Activated CD4-positive, CD25-positive, alpha-beta regulatory T cell (primary cell): ENCODE measurements at places on chromosomes 5 and 9.

GRCh38 chr5:59745415-59745863 is 148.1 kb downstream of the PDE4D start:
- no peak for DNase-seq

DNA sequence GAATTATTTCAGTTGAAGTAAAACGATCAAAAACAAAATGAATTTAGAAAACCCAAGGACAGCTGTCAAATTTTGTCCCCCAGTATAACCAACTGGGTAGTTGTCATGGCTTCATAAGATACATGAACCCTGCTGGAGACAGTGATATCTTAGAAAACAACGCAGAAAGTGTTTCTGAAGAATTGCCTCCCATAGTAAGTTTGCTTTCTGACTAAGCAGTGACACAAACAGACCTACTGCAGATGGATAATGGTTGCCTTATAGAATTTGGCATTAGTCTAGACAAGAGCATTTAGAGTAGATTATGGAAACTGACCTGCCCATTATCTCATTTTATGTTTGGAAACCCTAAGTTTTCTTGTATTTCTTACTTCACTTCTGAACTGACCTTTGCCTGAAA is 187.7 kb upstream of the KCNN2 start:
- no peak for DNase-seq

DNA sequence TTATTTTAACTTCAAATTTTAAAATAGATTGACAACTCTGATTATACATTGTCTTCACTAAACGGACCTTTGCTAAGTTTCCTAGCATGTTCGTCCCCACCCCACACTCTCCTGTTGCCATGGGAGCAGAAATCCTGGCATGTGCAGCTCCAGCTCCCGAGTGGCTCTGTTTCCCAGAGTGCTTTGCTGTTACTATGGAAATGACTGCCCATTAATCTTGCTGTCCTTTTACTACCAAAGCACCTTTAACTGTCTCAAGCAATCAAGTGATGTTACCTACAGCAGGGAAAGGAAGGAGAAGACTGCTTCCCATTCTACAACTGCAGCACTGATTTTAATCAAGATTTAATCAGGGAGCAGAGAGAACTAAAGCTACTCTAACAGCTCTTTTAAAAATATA is 212.0 kb upstream of the KIF2A start:
- no peak for DNase-seq

- DNase-seq, result no peak
Measured at GRCh38 chr9:107358986-107359385, 75.9 kb downstream of the RAD23B start.

- DNase-seq, result no peak
Measured at GRCh38 chr5:55102348-55102747, at the start of gene GZMA. GZMA (plus strand) TSS chr5:55102646; CDS start chr5:55102683, 37 bp downstream.

DNA sequence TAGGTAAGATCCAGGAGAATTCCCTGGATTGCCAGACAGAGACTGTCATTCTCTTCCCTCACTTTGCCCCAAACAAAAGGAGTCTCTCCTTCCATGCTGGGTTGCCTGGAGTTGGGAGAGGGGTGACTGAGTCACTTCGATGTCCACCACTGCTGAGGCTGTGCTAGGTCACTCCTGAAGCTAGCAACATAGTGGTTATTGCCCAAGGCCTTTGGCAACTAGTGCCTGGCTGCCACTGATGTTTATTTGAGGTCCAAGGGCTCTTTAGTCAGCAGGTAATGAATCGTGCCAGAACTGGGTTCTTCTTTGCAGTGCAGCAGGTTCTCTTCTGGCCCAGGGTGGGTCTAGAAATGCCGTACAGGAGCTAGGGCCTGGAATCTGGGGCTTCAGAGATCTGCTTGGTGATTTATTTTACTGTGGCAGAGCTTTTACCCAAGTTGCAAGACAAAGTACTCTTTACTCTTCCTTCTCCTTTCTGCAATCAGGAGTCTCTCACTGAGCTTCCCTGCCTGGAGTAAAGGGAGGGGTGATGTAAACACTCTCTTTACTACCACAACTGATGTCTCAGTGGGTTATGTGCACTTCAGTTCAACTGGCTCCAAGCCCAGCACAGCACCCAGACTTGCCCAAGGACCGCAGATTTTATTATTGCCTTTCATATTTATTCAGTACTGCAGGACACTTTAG is 155.7 kb upstream of the SH3GL2 start:
- no peak for DNase-seq

- DNase-seq, result no peak
Measured at GRCh38 chr9:135944444-135945252, 16.5 kb downstream of the UBAC1 start.

GRCh38 chr5:75545131-75545530 is 33.4 kb downstream of the POLK start:
- no peak for DNase-seq

GRCh38 chr5:151183456-151184245 is 26.1 kb upstream of the ANXA6 start:
- no peak for DNase-seq

GRCh38 chr5:173050791-173051190 is 5.4 kb upstream of the CREBRF start:
- DNase-seq, result no peak

DNA sequence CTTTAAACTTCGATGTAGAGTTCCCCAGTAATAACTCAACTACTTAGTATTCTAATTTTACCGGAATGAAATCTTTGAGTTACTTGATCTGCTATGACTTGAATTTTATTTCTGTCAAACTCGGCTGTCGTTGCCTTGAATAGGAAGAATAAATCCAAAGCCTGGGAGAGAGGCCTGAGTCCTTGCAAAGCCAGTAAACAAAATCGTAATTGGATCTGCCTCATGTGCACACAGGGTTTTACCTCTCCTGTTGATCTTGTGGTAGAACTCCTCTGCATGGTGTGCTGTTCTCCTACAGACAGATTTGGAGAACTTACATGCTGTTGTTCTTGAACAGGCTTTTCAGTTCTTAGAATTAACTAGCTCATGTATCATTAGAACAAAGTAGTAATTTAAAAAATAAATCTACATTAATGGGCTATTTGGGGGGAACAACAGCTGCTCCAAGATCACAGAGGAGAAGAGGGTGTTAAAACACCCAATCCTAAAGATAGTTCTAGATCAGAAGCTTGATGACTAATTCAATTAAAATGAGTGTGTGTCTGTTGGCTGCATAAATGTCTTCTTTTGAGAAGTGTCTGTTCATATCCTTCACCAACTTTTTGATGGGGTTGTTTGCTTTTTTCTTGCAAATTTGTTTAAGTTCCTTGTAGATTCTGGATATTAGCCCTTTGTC is 28.9 kb downstream of the HSPB3 start:
- no peak for DNase-seq

GRCh38 chr5:10635257-10635866 is 71.5 kb downstream of the ANKRD33B start:
- DNase-seq, result peak; percentile 34

DNA sequence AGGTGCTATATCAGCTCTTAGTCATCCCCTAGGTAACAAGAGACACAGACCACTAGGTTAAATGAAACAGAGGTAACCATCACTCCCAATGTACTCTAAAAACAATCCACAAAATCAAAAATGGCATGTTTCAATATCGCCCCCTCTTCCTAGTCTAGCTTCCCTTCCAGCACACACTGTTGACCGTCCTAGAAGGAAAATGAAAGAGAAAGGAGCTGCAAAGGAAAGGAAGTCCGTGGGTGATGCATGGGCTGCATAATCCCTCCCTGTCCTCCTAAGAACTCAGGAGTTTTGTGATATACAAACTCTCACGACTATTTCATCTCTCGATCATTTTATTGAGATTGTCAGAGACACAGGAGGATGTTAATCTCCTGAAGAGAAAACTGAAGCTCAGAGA is 101.6 kb downstream of the RFK start:
- DNase-seq, result no peak

- DNase-seq, result no peak
Measured at GRCh38 chr5:55219770-55220169, 7.3 kb downstream of the MCIDAS start.

DNA sequence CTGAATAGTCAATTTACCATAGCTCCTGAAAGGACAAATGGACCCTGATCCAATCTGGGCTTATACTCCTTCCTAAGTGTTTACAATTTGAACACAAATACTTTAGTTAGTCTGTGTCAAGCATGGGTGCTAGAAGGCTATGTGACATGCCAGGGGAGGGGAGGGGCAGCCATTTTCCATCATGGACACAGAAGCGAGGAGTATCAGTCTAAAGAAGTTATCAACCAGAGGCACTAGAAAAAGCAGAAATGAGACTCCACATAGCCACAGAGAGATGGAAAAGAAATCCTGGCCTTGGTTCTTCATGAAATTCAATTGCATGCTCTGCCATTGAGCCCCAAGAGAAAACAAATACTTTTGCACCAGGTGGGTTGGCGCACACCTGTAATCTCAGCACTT is 61.8 kb downstream of the NR6A1 start:
- DNase-seq, result no peak

DNA sequence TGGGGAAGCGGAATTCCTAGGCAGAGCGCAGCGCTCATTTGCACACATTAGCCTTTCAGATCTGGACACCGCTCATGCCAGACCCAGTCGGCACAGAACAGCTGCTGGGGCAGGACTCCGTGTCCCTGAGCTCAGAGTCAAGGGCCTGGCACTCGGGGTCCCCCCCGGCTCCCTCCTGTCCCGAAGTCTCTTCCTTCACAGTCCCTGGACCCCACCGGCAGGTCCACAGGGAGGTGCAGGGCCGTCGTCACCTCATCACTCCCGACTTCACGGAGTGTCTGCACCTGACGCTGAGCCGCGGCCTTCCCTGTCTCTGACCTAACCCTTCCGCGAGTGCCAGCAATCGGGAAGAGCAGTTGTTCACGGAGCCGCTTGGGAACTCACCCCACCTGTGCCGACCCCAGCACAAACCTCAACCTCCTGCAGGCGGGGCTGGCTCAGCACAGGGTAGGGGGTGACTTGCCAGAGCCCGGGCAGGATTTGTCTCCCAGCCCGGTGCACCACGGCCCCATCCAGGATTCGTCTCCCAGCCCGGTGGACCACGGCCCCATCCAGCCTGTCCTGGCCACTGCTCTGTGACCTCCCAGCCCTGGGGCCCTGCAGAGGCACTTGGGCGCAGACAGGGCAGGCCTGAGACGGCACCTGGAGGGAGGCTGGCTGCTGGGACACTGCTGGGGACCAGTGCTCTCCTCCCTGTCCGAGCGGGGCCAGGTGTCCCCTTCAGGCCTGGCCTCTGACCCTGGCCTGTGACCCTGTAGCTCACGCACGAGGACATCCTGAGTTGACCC is 9.9 kb upstream of the SLC9A3 start:
- no peak for DNase-seq

- DNase-seq, result no peak
Measured at GRCh38 chr5:10663489-10664179, 97.4 kb downstream of the DAP start.

DNA sequence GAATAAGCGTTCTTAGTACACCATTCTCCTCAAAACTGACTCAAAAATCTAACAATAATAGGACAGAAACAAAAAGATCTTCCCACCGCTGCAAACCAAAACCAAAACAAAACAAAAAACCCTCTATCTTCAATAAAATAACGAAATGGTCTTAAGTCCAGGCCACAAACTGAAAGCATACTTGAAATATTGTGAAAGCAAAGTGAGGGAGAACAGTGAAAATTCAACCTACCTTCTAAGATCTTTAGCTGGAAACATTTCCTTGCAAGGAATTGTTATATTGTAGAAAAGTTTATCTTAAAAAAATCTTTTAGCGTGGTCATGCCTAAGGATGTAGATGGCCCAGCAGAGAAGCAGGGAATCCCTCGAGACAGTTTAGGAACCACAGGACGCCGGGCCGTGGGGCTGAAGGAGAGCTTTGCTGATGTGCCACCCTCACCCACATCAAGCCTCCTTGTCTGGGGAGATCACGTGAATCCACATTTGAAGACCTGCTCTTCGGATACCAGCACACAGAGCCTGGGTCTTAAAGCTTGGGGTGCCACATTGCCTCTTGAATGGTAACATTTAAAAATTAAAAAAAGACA is 27.8 kb upstream of the LVRN start:
- no peak for DNase-seq

- no peak for DNase-seq
Measured at GRCh38 chr5:165620394-165620793, 2115.0 kb downstream of the MAT2B start.

GRCh38 chr9:69444021-69444420 is 119.0 kb downstream of the ENTREP1 start:
- no peak for DNase-seq

DNA sequence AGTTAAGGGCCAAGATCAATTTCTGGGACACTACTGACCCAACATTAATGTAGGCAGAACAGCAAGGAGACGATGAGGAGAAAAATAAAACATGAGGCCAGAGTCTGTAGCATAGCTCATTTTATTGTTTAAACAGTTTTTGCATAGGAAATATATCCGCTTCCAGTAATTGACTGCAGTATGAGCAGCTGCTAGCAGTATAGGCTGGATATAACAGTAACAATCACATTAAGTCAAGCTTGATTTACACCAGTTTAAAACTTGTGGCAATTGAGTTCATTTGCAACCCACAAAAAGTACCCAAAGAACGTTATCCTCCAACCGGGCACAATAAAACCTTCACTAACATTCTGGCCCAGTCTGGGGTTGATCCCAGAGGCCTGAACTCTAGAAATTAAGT is 232.2 kb downstream of the NFIB start:
- no peak for DNase-seq

- DNase-seq, result no peak
Measured at GRCh38 chr5:39164529-39165402, 54.6 kb downstream of the FYB1 start.

DNA sequence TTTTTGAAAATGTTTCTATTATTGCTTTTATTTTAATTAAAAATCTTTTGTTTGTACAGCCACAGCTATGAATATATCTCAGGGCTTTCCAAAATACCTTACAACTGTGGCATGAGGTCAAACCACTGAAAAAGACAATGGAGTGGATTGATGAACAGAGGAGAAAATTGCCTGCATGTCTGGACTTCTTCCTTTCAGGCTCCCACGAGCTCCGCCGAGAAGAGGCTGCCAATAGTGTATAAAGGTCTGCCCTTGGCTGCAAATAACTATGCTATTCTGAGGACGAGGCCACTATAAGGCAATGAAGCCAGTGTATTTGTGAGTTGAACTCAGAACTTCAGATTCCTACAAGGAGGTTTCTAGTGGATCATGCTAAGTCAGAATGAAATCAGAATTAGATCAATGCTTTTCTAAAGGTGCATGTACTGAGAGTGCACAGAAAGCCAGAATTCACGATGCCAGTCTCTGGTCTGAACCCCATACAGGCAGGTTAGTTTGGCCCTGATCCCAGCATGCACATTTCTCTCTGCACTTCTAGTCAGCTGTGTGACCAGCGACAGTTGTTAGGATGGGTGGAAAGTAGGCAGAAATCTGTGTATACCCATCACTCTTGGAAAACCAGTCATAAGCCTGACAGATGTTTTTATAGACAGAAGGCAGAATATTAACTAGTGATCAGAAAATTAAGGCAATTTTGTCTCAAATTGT is 42.7 kb upstream of the PLPP1 start:
- DNase-seq, result no peak

- DNase-seq, result no peak
Measured at GRCh38 chr9:89686621-89687020, 81.8 kb downstream of the GADD45G start.

- no peak for DNase-seq
Measured at GRCh38 chr9:112925058-112925641, 34.5 kb upstream of the SLC46A2 start.

- no peak for DNase-seq
Measured at GRCh38 chr9:100913257-100913656, 115.3 kb upstream of the PLPPR1 start.
